ENCODE measurements at places on chromosomes 6 and 20.

DNA sequence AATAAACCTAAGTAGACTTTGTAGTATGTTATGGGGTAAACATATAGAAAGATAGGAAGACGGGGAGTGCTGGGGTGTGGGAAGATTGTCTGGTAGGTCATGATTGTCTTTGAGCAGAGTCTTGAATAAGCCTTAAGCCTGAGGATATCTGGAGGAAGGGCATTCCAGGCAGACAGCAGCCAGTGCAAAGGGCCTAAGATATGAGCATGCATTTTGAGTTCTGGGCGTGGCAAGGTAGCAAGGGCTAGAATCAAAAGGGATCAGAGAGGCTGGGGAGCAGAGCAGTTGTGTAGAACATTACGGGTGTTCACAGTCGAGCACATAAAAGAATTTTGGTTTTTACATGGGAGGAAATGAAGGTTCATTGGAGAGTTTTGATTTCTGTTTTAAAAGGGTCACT is 14.3 kb downstream of the BICRAL start:
- no peaks in the 10 kb centered on the region for H3K4me1 ChIP-seq
- H3K27me3 ChIP-seq, result no peaks in the 10 kb centered on the region
- H3K36me3 ChIP-seq, result no peaks in the 10 kb centered on the region

DNA sequence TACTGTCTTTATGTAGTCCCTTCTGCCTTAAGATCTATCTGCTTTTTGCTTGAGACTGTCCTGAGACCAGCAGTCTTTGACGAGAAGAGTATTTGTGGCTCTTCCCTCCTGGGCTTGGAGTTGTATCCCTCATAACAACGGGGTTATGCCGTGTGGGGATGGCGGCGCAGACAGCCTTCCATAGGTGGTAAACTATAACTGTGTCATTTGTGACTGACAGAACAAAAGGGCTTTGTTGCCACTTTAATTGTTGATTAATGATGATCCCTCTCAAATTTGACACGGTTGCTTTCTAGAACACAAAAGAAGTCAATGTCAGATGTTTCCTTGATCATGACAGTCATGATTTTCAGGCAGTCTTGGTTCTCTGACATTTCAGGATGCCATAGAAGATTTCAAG is 196.6 kb downstream of the JARID2 start:
- no peak overlapping the region for H3K4me3 ChIP-seq
- peaks cover 7% of the 10 kb centered on the region for H3K4me1 ChIP-seq
- no peak for DNase-seq
- no peaks in the 10 kb centered on the region for H3K36me3 ChIP-seq
- H3K27ac ChIP-seq, result no peak overlapping the region

GRCh38 chr6:107642861-107643328 is 153.0 kb downstream of the SOBP start:
- peaks cover 39% of the 10 kb centered on the region for H3K4me1 ChIP-seq
- no peaks in the 10 kb centered on the region for H3K27me3 ChIP-seq
- H3K4me3 ChIP-seq, result peak overlapping the region; percentile 35
- H3K27ac ChIP-seq, result peak overlapping the region; percentile 81

- no peaks in the 10 kb centered on the region for H3K36me3 ChIP-seq
- no peaks in the 10 kb centered on the region for H3K27me3 ChIP-seq
- peaks cover 24% of the 10 kb centered on the region for H3K4me1 ChIP-seq
- H3K27ac ChIP-seq, result no peak overlapping the region
These were observed 73.1 kb downstream of the AGPAT4 start for GRCh38 chr6:161200610-161201370.

GRCh38 chr6:133512410-133513016 is 271.4 kb downstream of the EYA4 start:
- H3K4me1 ChIP-seq, result no peaks in the 10 kb centered on the region
- H3K27me3 ChIP-seq, result no peaks in the 10 kb centered on the region
- H3K27ac ChIP-seq, result no peak overlapping the region
- peak; percentile 76 for DNase-seq

GRCh38 chr20:19943061-19943521 is 74.1 kb upstream of the NAA20 start:
- no peak for DNase-seq
- no peaks in the 10 kb centered on the region for H3K36me3 ChIP-seq
- H3K4me1 ChIP-seq, result no peaks in the 10 kb centered on the region
- H3K27ac ChIP-seq, result no peak overlapping the region
- no peaks in the 10 kb centered on the region for H3K27me3 ChIP-seq

- DNase-seq, result no peak
- no peaks in the 10 kb centered on the region for H3K4me1 ChIP-seq
- no peak overlapping the region for H3K4me3 ChIP-seq
- H3K27ac ChIP-seq, result no peak overlapping the region
These were observed 24.8 kb downstream of the SUN5 start for GRCh38 chr20:32979201-32979998.

DNA sequence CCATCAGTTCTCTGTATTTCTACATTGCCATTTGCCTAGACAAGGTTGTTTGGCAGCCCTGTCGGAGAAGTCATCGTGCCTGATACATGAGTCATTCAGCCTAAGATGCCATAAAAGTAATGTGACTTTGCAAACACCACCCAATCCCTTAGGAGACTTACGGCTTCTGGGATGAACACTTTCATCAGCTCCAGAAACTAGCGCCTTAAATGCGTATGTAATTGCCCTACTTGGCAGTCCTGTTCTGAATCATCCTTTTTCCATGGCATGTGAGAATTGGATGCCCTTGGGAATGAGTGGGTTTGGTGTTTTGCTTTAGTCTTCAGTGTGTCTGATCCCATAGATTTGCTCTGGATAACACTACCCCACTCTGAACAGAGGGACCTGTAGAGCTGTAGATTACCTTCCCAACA is 158.5 kb downstream of the SASH1 start:
- H3K4me3 ChIP-seq, result no peak overlapping the region
- H3K27me3 ChIP-seq, result no peaks in the 10 kb centered on the region
- DNase-seq, result no peak
- no peak overlapping the region for H3K27ac ChIP-seq
- no peaks in the 10 kb centered on the region for H3K36me3 ChIP-seq

DNA sequence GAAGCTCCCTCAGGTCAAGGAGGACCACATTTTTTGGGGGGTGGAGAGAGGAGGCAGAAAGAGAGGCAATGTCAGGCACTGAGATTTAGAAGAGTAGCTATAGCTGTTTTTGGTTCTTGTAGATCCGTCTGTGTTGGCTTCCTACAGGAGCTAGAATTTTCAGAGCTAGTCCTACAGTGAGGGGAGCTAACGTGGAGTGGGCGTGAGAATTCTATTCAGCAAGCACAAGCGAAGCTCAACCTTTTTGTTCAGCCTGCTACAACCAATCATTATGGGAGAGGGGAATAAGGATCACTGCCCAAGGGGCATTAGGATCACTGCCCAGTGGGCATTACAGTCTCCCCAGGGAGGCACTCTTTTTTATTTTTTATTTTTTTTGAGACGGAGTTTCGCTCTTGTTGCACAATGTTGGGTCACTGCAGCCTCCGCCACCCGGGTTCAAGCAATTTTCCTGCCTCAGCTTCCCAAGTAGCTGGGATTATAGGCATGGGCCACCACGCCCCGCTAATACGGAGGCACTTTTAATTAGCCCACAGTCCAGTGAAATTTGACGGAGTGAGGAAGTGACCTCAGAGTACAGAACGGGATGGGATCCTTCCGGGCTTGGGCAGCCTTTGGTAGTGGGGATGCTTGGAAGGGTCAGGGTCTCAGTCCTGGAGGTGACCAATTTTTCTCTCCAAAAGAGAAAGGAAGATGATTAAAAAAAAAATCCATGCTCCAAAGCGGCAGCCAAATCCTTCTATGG is 1.1 kb upstream of the PANK2 start:
- peak overlapping the region; percentile 84 for H3K4me3 ChIP-seq
- H3K4me1 ChIP-seq, result peaks cover 36% of the 10 kb centered on the region
- peak overlapping the region; percentile 73 for H3K27ac ChIP-seq
- peaks cover 19% of the 10 kb centered on the region for H3K36me3 ChIP-seq
- DNase-seq, result peak; percentile 75
- H3K27me3 ChIP-seq, result no peaks in the 10 kb centered on the region

DNA sequence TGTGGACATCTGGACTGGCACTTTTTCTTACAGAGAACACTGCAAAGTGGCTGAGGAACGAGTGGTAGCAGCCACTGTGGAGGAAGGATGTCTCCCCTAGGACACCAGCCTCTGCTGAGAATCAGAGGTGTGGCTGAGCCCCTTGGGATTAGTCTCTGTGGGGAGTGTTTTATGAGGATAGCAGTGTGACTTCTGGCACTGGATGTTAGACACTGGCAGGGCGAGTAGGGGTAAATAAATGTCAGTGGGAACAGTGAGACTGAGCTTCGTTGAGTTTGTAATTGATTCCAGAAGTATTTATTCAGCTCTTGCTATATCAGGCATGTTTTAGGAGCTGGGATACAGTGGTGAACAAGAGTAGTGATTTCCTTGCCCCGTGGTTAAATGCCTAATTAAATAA is 124.0 kb downstream of the JARID2 start:
- H3K4me3 ChIP-seq, result no peak overlapping the region
- no peaks in the 10 kb centered on the region for H3K27me3 ChIP-seq
- H3K4me1 ChIP-seq, result no peaks in the 10 kb centered on the region
- DNase-seq, result no peak
- H3K36me3 ChIP-seq, result no peaks in the 10 kb centered on the region
- H3K27ac ChIP-seq, result no peak overlapping the region

DNA sequence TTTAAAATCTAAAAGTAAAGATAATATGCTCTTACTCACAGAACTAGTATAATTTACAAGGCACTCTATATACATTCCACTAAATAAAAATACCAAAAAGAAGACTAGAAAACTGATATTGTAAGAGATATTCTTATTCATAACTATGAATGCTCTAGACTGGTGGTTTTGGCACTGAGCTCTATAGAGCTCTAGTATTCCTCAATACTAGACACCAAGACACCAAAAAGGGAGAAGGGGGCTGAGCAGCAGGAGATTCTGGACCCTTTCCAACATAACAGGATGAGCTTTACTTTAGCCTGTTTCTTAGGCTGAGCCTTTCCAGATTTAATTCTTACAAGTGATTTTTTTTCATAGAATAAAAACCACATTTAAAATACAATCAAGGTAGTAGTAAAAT is 173.6 kb downstream of the COL21A1 start:
- no peak for DNase-seq
- no peak overlapping the region for H3K4me3 ChIP-seq
- no peaks in the 10 kb centered on the region for H3K4me1 ChIP-seq
- H3K27ac ChIP-seq, result no peak overlapping the region

DNA sequence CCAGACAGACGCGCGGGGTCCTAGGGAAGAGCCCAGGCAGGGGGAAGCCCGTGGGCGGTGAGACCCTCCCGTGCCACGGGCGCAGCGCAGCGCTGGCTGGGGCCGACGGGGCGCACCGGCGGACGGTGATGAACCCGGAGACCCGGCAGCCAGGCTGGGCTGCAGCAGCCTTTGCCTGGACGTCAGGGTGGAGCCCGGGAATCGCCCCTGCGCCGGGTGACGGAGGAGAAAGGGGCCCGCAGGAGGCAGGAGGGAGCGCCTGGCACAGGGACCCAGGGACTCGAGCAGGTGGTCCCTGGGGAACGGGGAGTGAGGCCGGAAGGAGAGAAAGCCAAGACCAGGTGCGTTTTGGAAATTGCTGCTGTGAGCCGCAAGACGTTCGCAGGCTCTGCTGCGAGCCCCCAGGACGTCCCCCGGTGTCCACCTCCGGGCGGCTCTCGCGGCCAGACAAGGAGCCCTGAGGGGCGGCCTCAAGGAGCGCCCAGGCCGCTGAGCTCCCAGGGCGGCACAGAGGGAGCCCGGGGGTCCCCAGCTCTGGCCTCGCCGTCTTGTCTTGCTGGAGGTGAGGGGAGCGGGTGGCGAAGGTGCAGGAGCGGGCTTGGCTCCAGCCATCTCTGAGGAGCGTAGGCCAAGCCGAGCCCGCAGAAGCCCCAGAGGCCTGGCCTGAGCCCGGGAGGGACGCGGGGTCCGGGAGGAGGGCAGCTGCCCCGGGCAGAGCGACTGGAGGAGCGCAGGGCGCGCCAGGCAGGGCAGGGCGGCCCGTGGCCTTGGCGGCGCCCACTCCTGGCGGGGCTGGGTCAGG is 191.2 kb upstream of the PDE10A start:
- no peak overlapping the region for H3K4me3 ChIP-seq
- no peak overlapping the region for H3K27ac ChIP-seq
- no peaks in the 10 kb centered on the region for H3K4me1 ChIP-seq
- DNase-seq, result no peak
- no peaks in the 10 kb centered on the region for H3K36me3 ChIP-seq

- H3K4me1 ChIP-seq, result peaks cover 5% of the 10 kb centered on the region
- no peaks in the 10 kb centered on the region for H3K27me3 ChIP-seq
- H3K4me3 ChIP-seq, result no peak overlapping the region
- H3K36me3 ChIP-seq, result no peaks in the 10 kb centered on the region
- DNase-seq, result no peak
- no peak overlapping the region for H3K27ac ChIP-seq
These were observed 116.8 kb upstream of the ARID1B start for GRCh38 chr6:156660389-156660788.

- no peak overlapping the region for H3K4me3 ChIP-seq
- H3K36me3 ChIP-seq, result peaks cover 21% of the 10 kb centered on the region
- H3K27ac ChIP-seq, result no peak overlapping the region
- peak; percentile 58 for DNase-seq
- H3K4me1 ChIP-seq, result no peaks in the 10 kb centered on the region
These were observed 63.7 kb downstream of the RNGTT start for GRCh38 chr6:88899569-88900316.

DNA sequence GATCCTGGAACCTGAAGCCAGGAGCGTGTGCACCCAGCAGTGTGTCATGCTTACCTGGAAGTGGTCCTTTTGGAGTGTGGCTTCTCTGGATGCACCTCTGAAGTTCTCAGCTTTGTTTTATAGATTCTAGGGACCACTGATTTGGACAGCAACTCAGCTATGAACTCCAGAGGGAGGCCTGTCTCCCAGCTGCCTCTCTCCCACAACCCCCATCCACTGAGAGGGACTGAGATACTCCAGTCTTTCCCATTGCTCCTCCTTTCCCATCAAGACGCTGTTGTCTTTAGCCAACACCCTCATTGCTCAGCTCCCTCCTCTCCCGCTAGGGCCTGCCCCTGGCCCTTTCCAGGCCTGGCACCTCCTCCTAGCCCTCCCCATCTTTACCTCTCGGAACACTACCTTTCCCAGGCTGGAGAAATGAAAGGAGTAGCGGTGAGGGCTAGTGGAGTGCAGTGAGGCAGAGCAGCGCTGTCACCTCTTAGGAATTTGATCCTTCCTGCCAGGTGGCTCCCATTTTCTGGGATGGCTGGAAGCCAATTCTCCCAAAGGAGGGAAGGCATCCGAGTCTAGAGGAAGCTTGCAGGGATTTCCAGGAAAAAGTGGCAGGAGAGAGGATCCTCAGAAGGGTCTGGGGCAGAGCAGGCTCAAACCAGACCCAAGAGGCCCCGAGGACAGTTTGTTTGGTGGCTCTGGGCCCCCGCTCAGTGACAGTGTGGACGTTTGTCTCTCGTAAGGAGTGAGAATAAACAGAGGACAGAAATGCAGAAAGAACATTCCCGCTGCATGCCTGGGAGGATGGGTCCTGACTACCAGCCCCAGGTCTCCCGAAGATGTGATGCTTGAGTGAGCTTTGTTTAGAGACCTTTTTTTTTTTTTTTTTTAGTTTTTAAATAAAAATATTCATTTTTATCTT is at the start of gene LRRN4:
Gene LRRN4 (minus strand): TSS at position 285 of the 913 bp plus-strand sequence. CDS start 1,261 bp downstream, outside the sequence.
- H3K36me3 ChIP-seq, result no peaks in the 10 kb centered on the region
- DNase-seq, result no peak

- peaks cover 2% of the 10 kb centered on the region for H3K36me3 ChIP-seq
- no peaks in the 10 kb centered on the region for H3K27me3 ChIP-seq
- peaks cover 33% of the 10 kb centered on the region for H3K4me1 ChIP-seq
- H3K27ac ChIP-seq, result peak overlapping the region; percentile 3
These were observed 223.3 kb downstream of the TMEM242 start for GRCh38 chr6:157099912-157100593.
